ENCODE measurements at places on chromosomes 3 and 15. TPM values are rescaled to one million over a fixed set of nuclear protein-coding genes. Genes with fewer than 3 reads are reported as not detected.

DNA sequence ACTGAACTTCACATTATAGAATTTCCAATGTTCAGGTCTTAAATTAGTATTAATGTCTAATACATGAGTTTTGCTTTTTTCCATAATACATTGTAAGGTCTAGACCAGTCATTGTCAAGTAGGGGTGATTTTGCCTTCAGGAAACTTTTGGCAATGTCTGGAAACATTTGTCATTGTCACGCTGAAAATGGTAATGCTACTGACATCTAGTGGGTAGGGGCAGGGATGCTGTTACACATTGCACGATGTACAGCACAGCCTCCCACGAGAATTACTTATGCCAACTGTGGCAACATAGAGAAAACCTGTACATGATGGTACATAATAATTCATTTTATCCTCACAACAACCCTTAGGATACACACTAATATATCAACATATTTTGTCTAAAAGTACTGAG is 384.1 kb downstream of the CADM2 start:
- no peak overlapping the region for H3K4me3 ChIP-seq
- H3K27me3 ChIP-seq, result no peaks in the 10 kb centered on the region
- no peak overlapping the region for H3K27ac ChIP-seq
- DNase-seq, result no peak
- no peaks in the 10 kb centered on the region for H3K4me1 ChIP-seq

- H3K4me3 ChIP-seq, result no peak overlapping the region
- peak overlapping the region; percentile 88 for H3K27ac ChIP-seq
- no peaks in the 10 kb centered on the region for H3K27me3 ChIP-seq
- H3K4me1 ChIP-seq, result peaks cover 59% of the 10 kb centered on the region
- DNase-seq, result peak; percentile 99
Measured at GRCh38 chr15:39362821-39363561, 217.9 kb upstream of the THBS1 start.

GRCh38 chr3:179156170-179156569 is 8.0 kb downstream of the PIK3CA start:
- H3K4me3 ChIP-seq, result no peak overlapping the region
- no peak overlapping the region for H3K27ac ChIP-seq
- H3K36me3 ChIP-seq, result no peaks in the 10 kb centered on the region
- no peak for DNase-seq

The ADAMTS9 gene
- 4.0 TPM for total RNA-seq

DNA sequence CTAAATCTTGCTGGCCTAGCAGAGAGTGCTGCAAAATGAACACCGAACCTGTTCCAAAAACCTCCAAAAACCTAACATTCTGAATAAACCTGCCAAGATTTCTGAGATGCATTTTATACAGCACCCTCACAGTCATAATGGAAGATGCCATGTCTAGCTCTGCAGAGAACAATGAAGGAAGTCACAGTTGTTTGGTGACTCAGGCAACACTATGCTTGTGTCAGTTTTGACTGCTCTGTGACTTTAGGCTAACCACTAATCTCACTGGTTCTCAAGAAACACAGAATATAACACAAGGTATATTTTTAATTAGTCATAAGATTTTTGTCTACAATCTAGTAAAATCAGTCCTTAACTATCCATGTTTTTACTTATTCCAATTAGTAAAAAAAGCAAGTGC is 606.6 kb downstream of the TBL1XR1 start:
- 0 out of 2 replicates have a peak, but pooled peaks cover 2% of the 10 kb centered on the region for H3K27me3 ChIP-seq
- DNase-seq, result no peak
- H3K36me3 ChIP-seq, result no peaks in the 10 kb centered on the region

DNA sequence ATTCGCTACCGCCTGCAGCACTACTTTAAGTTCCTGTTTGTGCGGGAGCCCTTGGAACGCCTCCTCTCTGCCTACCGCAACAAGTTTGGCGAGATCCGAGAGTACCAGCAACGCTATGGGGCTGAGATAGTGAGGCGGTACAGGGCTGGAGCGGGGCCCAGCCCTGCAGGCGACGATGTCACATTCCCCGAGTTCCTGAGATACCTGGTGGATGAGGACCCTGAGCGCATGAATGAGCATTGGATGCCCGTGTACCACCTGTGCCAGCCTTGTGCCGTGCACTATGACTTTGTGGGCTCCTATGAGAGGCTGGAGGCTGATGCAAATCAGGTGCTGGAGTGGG is 995 bp downstream of the CHST14 start:
- peak overlapping the region; percentile 73 for H3K4me3 ChIP-seq
- peaks cover 20% of the 10 kb centered on the region for H3K36me3 ChIP-seq
- H3K4me1 ChIP-seq, result peaks cover 32% of the 10 kb centered on the region
- no peak for DNase-seq
- peak overlapping the region; percentile 74 for H3K27ac ChIP-seq

- H3K27me3 ChIP-seq, result no peaks in the 10 kb centered on the region
- DNase-seq, result peak; percentile 90
- no peak overlapping the region for H3K4me3 ChIP-seq
- peaks cover 90% of the 10 kb centered on the region for H3K4me1 ChIP-seq
Measured at GRCh38 chr3:120429921-120430361, 20.9 kb downstream of the FSTL1 start.

The PYGO1 gene
- 9.9 TPM for total RNA-seq

- H3K4me1 ChIP-seq, result no peaks in the 10 kb centered on the region
- no peak for DNase-seq
- no peak overlapping the region for H3K27ac ChIP-seq
Measured at GRCh38 chr3:189169728-189170127, 2.0 kb upstream of the TPRG1 start.

DNA sequence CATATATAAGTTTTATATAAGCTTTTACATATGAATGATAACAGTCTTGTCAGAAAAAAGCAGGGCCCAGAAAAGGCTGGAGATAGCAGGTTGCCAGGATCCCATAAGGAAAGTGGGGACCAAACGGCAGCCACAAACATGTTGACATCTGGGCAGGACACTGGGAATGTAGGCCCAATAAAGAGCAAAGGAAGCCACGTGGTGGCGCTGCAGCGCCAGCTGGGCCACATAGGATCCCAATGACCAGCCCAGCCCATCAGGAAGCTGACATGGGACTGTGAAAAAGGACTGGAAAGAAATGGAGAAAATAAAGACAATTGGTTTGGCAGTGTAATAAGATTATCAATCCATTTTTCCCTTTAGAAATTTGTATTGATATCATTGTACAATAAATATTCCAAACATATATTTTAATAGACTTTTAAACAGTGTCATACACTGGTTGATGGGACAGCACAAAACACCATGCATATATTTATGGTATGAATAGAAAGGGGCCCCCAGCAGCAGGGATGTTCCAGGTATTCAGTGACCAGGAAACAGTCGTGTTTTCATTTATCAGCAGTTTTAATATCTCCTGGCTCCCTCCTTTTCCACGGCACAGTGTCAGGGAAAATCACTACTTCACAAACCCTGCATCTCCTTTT is 89.0 kb upstream of the STRIT1 start:
- no peaks in the 10 kb centered on the region for H3K36me3 ChIP-seq
- no peaks in the 10 kb centered on the region for H3K27me3 ChIP-seq
- DNase-seq, result peak; percentile 57
- H3K27ac ChIP-seq, result no peak overlapping the region

The GOLGA8J gene
- not detected for total RNA-seq

The ZNF621 gene
- 12.7 TPM for total RNA-seq

The FAIM gene
- 12.7 TPM for total RNA-seq

GRCh38 chr3:176359211-176359610 is 838.1 kb downstream of the TBL1XR1 start:
- no peak for DNase-seq
- H3K4me1 ChIP-seq, result no peaks in the 10 kb centered on the region
- no peaks in the 10 kb centered on the region for H3K27me3 ChIP-seq
- H3K27ac ChIP-seq, result no peak overlapping the region
- no peak overlapping the region for H3K4me3 ChIP-seq

DNA sequence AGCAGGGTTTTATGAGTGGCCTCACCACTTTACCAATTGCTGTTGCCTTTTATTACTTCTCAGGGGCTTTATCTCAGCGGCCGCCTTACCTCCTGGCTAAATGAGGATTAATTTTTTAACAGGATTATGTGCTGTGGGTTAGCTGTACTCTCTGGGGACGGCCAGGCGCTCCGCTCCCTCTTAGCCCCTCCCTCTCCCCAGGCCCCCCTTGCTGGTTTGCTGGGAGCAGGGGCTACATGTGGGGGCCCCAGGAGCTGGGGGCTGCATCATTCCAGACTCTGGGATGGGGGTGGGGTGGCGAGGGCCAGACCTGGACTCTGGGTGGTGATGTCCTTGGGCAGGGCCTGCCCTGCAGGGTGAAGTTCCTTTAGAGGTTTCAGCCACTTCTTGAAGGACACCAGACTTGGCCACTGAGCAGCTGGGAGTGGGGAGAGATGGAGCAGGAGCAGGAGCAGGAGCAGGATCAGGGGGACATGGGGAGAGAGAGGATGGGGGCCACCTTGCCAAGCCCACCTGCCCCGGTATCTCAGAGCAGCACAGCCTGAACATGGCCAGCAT is 196.1 kb downstream of the GOLGA6L6 start:
- H3K27ac ChIP-seq, result no peak overlapping the region
- no peaks in the 10 kb centered on the region for H3K27me3 ChIP-seq
- H3K4me1 ChIP-seq, result no peaks in the 10 kb centered on the region
- no peak overlapping the region for H3K4me3 ChIP-seq
- DNase-seq, result no peak
- H3K36me3 ChIP-seq, result no peaks in the 10 kb centered on the region

The TUSC7 gene
- total RNA-seq, result not detected

- H3K27me3 ChIP-seq, result peaks cover 15% of the 10 kb centered on the region
- no peak for DNase-seq
- no peak overlapping the region for H3K4me3 ChIP-seq
- H3K27ac ChIP-seq, result no peak overlapping the region
Measured at GRCh38 chr15:51240066-51240465, 98.3 kb downstream of the CYP19A1 start.

- no peaks in the 10 kb centered on the region for H3K27me3 ChIP-seq
- DNase-seq, result no peak
- H3K4me1 ChIP-seq, result no peaks in the 10 kb centered on the region
- H3K4me3 ChIP-seq, result no peak overlapping the region
- no peak overlapping the region for H3K27ac ChIP-seq
- no peaks in the 10 kb centered on the region for H3K36me3 ChIP-seq
Measured at GRCh38 chr3:173463250-173463649, 65.7 kb downstream of the NLGN1 start.

DNA sequence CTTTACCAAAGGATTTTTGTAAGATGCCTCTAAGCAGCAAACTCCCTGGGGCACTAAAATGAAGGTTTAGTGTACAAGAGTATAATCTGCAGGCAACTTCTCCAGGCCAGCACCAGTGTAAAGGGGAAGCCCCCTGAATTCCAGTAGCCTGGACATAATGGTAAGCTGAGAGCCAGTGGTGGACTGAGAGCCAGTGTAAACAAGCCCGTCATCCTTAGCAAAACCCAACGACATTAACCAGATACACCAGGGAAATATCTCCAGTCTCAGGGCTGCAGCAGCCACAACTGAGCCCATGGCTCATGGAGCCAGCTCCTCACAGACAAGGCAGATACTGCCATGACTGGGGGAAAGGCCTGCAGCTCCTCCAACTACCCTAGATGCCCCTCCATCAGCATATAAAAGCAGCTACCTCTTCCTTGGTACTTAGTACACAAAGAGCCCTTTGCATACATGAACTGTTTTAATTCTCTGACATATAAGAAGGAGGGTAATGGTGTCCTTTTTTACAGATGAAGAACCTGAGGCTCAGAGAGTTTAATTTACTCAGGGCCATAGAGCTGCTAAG is 21.7 kb downstream of the PARP16 start:
- H3K4me1 ChIP-seq, result no peaks in the 10 kb centered on the region
- no peak for DNase-seq
- H3K27ac ChIP-seq, result no peak overlapping the region
- peaks cover 10% of the 10 kb centered on the region for H3K36me3 ChIP-seq
- H3K4me3 ChIP-seq, result no peak overlapping the region

- H3K27ac ChIP-seq, result peak overlapping the region; percentile 64
- peaks cover 39% of the 10 kb centered on the region for H3K4me1 ChIP-seq
- DNase-seq, result no peak
- no peaks in the 10 kb centered on the region for H3K27me3 ChIP-seq
- no peaks in the 10 kb centered on the region for H3K36me3 ChIP-seq
Measured at GRCh38 chr3:11513817-11514135, 129.9 kb downstream of the VGLL4 start.

DNA sequence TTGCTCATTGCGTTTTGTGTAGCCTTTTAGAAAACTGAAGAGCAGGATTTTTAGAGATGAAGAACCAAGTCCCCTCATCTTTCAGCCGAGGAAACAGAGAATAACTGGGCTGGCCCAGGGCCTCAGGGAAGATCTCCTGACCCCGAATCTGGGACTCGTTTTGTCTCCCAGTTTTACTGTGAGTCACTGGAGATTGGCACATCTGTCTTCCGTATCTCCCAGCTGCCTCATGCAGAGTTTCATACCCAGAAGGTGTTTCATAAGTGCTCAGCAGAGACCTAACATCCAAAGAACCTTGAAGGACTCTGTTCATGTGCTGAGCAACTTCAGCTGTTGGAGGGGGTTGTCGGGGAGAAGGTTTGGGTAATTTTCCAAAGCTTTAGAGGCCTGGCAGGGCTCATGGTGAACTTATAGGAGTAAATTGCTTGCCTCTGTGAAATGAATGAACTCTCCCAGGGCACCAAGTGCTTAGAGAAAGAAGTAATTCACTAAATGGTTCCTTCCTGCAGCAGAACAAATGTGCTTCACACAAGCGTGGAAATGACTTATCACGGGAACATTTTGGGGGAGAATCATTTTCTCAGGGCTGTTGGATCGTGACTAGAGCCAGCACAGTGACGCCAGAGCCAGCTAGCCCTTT is 121.4 kb downstream of the FAM43A start:
- no peaks in the 10 kb centered on the region for H3K27me3 ChIP-seq
- no peak overlapping the region for H3K27ac ChIP-seq
- peaks cover 4% of the 10 kb centered on the region for H3K4me1 ChIP-seq
- H3K4me3 ChIP-seq, result no peak overlapping the region
- H3K36me3 ChIP-seq, result no peaks in the 10 kb centered on the region

DNA sequence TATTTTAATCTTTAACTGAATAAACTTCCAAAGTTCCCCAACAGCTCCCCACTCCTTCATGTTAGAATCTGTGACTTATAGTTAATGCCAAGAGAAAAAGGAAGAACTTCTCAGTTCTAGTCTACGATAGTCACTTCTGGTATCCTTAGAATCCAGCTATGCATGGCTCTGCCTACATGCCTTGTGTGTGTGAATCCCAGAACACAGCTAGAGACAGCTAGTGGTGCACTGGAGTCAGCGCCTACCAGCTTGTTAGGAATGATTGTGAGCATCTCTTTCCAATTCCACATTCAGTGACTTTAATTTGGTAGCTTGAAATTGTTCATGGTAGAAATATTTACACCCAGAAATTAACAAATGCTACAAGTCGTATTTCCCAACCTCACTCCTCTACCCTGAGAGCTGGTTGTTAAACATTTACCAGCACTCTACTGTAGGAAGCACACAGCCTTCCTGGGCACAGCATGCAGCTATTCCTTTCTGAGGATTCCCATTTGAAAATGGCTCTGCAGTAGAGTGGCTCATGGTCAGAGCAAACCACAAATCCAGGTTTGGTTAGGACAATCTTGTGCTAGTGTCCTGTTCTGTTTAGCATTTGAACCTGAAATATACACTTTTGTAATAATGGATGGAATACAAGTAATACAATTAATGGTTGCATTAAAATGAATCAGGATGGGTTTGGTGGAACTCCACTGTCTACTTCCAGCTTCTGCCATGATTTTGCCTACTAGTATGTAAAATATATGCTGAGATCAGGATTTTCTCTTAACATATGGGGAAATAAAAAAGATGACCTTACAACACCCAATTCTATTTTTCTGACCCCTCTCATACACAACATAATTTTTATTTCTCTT is 371.0 kb upstream of the GBE1 start:
- H3K27me3 ChIP-seq, result no peaks in the 10 kb centered on the region
- no peak overlapping the region for H3K4me3 ChIP-seq
- no peaks in the 10 kb centered on the region for H3K4me1 ChIP-seq
- no peaks in the 10 kb centered on the region for H3K36me3 ChIP-seq
- H3K27ac ChIP-seq, result no peak overlapping the region

- H3K4me1 ChIP-seq, result no peaks in the 10 kb centered on the region
- no peak for DNase-seq
- H3K27ac ChIP-seq, result no peak overlapping the region
- no peaks in the 10 kb centered on the region for H3K27me3 ChIP-seq
- H3K4me3 ChIP-seq, result no peak overlapping the region
Measured at GRCh38 chr3:87855616-87856015, 203.2 kb downstream of the CGGBP1 start.

Measured in SJSA1 (cell line).